ENCODE measurements at places on chromosomes 4 and X. TPM values are rescaled to one million over a fixed set of nuclear protein-coding genes. Genes with fewer than 3 reads are reported as not detected.

Gene CLGN
- not detected for total RNA-seq

Gene FOXO4
- total RNA-seq: 20.9 TPM

DNA sequence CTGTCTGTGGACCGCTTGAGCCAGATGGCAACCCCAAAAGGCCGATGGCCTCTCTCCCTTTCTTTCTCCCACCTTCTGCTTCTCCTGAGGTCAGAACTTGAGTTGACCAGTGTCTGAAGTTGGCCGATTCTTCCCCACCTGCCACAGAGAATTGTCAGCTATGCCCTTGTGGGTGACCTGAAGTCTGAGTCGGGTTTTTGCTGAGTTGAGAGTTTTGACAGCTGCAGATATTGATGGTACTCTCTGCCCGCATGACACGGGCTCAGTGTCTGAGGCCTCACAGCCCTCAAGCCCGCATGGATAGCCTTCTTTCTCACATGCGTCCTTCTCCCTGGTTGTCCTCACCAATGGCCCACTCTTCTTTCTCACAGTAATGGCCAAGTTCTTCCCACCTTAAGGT, 111.0 kb downstream of the EFNB1 start:
- DNase-seq: no peak

Gene MAGEB6B
- total RNA-seq: not detected

GRCh38 chrX:136457303-136457917, 30.3 kb upstream of the BRS3 start:
- no peak for DNase-seq

DNA sequence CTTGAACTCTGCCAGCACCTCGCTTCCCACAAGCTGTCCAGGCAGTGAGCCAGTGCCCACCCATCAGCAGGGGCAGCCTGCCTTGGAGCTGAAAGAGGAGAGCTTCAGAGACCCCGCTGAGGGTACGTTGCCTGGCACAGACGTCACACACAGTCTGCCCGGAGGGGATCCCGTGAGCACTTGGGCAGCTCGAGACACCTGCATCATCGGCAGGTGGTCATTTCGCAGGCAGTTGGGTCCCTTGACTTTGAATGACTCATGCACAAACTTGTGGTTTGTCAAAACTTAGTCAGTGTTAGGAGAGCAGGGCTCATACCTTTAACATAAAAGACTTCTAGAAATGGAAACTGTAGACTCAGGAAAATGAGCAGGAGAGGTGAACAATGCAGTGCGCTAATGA, 9.9 kb downstream of the TACC3 start:
- DNase-seq: no peak

- DNase-seq: peak; percentile 15
These were observed 5.2 kb downstream of the YIPF6 start for GRCh38 chrX:68503836-68504636.

Gene MAGEB10
- not detected for total RNA-seq

GRCh38 chrX:129761596-129761995, 18.2 kb upstream of the SASH3 start:
- no peak for DNase-seq

DNA sequence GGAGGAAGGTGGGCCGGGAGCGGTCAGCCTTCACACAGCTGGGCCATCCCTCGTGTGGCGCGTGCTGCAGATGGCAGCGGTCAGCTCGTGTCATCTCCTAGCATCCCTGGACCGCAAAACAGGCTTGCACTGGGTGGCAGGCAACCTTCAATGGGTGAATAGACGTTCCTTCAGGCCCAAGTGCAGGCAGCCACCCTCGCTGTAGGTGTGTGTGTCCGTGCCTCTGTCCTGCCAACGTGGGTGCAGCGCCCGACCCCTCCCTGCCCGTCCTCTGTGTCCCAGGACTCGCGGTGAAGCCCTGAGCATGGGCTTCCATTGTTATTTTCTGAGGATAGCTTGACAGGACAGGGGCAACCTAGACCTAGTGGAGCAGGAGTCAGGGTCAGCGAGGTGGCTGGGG, 79.8 kb upstream of the STOX2 start:
- no peak for DNase-seq

GRCh38 chrX:48893556-48894348, 3.8 kb downstream of the TIMM17B start:
- no peak for DNase-seq

GRCh38 chr4:102815981-102816380, 11.4 kb downstream of the UBE2D3 start:
- DNase-seq: no peak

Gene JADE3
- 0.20 TPM for total RNA-seq

GRCh38 chr4:13633671-13634070, 6.1 kb upstream of the BOD1L1 start:
- DNase-seq: no peak

- DNase-seq: no peak
These were observed 184.1 kb upstream of the LNX1 start for GRCh38 chr4:53775381-53775780.

Gene USP17L11
- not detected for total RNA-seq

Gene ELF2
- 84.1 TPM for total RNA-seq

All from CD4-positive, alpha-beta T cell (primary cell).